ENCODE measurements at places on chromosomes 16 and 17.

GRCh38 chr17:14446825-14447224 lies 145.9 kb downstream of the HS3ST3B1 start:
- DNase-seq = no peak

DNA sequence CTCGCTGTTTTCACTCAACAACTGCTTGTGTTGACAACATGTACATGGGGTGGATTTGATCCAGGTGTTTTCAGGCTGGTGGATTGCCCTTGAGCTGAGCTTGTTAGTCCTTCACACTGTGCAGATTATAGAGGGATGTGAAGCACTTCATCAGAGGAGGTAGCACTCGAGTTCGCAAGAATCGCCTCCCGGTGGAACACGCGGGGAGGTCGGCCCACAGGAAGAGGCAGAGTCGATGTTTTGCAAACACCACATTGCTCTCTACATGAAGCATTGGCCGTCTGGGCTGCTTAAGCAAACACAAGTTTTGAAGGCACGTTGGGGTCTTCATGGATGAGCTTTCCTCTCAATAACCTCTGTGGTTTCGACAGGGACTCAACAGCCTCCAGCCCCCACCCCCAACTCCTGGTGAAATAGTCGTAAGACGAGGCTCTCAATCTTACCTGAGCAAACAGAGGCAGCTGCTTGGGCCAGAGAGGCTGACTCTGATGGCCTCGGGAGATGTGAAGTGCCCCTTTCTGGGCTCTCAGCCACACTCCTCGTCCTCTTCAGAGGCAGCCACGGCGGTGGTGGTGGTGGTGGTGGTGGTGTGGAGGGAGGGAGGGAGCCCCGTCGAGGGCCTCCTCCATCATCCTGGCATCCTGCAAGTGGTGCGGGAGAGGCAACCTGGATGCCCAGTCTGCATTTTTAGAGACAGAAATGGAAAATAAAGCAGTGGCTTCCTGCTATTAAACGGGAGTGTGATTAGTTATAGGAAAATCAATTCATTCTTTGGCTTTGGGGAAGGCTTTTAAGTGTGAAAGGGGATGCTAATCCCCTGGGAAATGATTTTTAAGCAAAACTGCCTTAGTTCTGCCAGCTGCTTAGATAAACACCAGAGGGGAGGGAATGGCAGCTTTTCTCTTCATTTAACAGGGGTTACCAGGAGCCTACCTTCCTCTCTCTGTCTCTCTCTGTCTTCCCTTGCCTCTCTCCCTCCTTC lies 552.5 kb upstream of the EEF2KMT start:
- no peak for DNase-seq

- DNase-seq = peak; percentile 34
Observed at GRCh38 chr17:33779234-33779591, 475.9 kb upstream of the CCL2 start.

DNA sequence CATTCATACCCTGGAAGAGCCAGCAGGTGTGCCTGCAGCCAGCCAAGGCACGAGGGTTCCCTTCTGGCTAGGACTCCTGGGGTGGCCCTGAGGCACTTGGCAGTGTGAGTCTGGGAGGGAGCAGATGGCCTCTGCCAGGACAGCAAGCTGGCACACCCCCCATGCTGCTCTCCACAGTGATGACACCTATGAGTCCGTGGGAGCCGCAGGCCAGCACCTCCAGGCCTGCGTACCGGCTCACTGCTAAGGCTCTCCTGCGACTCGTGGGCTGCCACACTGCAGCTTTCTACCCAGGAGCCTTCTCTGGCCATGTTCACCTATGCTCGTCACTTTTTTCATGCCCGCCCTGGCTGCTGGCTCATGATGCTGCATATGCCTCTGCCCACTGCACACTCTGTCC lies 68.1 kb downstream of the NDEL1 start:
- DNase-seq = no peak

DNA sequence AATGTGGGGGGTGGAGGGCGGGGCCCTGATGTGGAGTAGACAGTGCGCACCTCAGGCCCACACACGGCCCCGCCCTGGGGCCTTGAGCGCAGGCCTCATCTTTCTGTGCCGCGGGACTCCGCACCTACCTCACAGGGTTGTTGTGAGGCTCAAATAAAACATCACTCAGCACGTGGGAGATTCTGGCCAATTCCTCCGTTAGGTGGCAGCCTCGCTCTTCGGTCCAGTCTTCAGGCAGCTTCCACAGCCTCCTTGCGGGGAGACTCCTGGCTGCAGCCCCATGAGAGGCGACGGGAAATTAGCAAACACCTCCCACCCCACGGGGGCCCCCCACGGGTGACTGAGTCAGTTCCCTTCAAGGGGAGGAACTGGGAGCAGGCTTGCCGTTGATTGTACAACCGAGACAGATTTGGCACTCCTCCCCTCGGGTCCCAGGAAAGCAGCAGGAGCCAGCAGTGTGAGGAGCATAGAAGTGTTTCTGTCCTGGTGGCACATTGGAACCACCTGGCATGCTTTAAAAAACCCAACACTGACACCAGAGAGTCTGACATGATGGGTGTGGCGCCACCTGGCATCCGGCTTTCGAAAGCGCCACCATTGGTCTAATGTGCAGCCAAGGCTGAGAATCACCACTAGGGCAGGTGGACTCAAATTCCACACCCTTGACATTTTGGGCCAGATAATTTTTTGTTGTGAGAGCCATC lies 7.6 kb downstream of the MRM1 start:
- no peak for DNase-seq

DNA sequence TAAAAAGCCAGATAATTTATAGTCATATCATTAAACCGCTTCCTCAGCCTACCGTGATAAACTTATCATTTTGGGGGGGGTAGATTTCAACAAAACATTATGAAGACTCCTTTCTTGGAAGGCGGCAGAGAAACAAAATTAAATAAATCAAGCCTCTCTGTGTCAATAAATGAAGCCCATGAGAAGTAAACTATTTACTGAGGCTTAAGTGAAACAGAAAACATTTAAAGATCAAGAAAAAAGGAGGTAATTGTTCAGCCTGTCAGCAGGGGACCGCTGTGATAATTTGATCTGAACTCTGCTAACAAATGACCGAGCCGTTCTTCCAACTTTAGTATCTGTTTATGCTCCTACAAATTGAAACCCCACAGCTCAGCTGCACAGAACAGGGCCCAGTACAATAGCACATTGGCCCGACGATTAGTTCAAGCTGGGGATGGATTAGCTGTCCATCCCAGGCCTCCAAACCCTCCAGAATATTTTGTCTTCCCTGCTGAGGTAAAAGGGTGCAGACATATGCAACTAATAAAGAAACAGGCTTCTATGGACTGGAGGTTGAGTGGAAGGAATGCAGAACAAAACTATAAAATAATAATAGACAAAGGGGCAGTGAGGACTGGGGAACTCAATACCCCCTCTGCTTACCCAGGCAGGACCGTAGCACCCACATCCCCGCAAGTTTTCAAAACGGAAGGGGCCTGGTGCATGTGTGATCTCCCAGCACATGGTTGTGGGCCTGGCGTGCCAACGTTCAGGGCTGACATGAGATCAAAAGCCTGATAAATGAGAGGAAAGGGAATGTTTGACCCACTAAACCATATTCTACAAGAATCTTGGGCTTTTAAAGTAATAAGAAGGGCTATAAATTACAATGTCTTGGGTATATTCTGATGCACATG lies 298.1 kb upstream of the IRX5 start:
- no peak for DNase-seq

Data from putamen (tissue), 1 donor.